Stimulated activated CD8-positive, alpha-beta memory T cell treated with anti-CD3 and anti-CD28 coated beads, Interleukin-2, amount 100 ng/mL, for 1 hour (primary cell): ENCODE measurements at places on chromosomes 7 and 10.

DNA sequence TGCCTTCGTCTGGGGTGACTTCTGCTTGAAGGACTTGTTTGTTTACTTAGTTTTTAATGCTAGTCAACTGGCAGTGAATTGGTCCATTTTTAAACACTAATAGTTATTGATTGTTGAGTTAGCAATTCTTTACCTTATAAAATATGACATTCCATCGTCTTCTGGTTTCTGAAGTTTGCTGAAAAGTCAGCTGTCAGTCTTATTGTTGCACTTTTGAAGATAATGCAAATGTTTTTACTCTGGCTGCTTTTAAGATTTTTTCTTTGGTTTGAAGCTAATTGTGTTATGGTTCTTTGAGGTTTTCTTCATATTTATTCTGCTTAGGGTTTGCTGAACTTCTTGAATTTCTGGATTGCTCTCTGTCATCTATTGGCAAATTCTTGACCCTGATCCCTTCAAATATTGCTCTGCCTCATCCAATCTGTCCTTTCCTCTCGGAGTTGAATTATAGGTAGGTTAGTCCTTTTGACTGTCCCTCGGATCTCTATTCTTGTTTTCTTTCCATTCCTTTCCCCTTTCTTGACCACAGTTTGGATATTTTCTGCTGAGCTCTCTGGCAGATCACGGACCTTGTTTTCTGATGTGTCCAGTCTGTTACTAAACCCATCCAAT lies 24.2 kb downstream of the MGMT start:
- no peak for DNase-seq

DNA sequence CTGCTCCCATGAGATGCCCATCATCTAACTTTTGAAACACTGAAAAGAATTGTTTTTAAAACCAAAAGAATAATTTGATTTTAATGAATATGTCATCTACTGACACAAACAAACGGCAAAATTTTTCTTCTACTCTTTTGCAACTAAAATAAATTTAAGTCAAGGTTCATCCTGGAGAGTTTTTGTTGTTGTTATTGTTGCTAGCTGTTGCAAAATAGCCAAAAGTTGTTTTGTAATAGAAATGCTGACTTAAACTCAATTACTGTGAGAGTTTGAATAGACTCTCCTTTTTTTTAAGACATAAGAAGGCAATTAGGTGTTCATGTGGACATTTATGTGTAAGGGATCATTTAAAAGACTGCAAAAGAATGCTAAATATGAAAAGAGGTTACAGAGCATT lies 146.0 kb upstream of the SEM1 start:
- DNase-seq, result no peak

DNA sequence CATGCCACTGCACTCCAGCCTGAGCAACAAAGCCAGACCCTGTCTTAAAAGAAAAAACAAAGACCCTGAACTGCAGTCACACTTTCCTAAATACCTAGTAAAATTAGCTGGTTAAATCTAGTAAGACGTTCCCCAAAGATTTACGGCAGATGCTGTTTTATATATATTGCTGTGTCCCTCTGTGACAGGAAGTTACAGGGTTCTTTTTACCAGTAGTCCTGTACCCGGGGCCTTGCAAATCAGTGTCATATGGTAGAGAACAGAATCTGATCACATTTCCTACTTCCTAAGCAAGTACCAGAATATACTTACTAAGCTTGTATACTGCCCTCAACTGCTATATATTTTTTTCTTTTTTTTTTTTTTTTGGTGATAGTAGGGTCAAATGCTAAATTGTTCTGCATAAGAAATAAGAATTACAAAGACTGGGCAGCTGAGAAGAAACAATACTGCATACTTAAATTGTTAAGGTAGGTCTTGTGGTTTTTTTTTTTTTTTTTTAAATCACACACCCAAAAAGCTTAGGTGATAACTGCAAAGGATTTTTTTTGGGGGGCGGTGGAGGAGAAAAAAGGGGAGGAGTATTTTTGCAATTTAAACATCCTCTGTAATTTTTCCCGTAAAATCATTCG lies 27.3 kb upstream of the KMT2E start:
- no peak for DNase-seq

GRCh38 chr10:6583447-6583846 lies 3.4 kb upstream of the PRKCQ start:
- DNase-seq, result peak; percentile 72

DNA sequence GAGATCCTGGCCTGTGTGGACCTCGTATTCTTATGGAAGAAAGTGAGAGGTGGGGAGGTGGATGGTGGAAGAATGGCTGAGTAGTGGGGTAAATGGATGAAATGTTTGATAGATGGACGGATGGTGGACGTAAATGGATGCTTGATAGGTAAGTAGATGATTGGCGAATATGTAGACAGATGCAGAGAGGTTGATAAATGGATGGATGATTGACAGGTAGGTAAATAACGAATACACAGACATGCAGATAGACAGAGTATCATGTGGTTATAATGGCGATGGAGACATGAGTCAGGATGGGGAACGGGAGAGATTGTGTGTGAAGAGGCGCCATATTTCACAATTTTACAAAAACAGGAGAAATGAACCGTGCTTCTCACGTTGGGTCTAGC lies 219.5 kb downstream of the DIP2C start:
- no peak for DNase-seq

DNA sequence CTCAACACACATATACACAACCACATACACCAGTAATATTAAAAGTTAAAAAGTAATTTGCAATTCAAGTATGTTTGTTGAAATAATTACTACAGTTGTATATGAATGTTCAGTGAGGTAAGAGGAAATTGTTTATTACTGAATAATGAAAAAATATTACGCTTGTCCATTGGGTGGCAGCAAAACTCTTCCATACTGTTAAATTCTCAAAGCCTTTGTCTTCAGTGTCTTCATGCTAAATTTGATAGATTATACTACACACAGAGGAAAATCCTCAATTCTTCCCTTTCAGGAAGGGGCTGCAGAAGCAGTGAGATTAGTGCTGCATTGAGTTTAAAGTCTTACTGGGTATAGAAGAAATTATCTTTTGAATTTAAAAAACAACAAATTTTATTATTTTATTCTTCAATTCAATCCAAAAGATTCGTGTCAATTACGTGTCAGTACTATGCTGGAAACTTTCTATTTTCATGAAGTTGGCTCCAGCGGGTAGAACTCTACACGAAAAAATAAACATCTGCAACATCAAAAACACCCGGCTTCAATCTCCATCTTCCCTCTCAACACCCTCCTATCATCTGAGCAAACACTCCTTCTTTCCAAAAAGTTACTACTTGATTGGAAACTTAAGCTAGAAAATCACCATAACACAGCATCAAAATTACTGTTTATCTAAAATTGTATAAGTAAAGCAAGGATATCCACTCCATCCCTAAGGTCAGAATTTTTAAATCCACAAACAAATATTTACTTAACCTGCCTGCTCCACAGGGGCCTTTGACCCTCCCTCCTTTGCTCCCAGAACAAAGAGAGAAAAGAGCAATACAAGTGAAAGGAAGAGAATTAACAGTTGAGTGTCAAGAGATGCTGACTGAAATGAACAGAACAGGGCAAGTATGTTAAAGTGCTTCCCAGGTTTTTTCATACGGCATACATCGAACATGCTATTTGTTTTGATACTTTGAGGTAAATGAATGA lies 37.0 kb upstream of the TES start:
- DNase-seq, result no peak

DNA sequence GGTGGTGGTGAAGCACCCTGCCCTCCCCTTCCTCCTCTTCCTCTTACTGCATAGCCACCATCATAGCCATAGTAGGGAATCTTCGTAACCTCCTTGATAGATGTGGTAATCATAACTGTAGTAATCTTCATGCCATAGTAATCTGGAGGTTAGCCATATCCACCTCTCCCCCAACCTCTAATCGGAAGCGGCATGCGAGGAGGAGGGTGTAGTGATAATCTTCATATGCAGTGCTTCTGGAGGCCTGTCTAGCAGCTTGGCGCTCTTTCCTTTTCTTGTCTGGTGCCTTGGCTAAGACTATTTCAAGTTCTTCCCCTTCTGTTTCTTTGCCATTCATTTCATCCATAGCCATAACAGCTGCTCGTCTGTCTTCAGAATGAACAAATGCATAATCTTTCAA lies 90.9 kb downstream of the MLLT10 start:
- no peak for DNase-seq

GRCh38 chr10:31940839-31941653 lies 12.4 kb upstream of the ARHGAP12 start:
- DNase-seq, result no peak

- DNase-seq, result no peak
Measured at GRCh38 chr7:44696728-44697127, 51.9 kb upstream of the ZMIZ2 start.

DNA sequence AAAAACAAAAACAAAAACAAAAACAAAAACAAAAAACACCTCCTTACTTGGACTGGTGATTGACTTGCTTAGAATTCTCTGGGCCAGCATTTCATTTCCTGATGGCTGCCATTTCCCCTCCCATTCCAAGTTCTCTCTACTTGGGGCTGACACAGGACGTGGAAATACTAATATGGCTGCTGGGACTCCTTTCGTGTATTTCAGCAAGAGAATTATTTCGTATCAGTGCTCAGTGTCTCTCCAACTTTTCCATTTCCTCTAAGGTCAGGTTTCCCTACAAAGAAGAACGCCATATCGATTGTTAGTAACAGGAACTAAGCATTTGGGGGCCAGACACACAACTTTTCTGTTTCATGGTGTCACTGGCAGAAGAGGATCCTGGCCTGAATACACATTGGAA lies 22.5 kb upstream of the VAX1 start:
- no peak for DNase-seq

- no peak for DNase-seq
Measured at GRCh38 chr7:135151132-135151531, 3.3 kb downstream of the TMEM140 start.

DNA sequence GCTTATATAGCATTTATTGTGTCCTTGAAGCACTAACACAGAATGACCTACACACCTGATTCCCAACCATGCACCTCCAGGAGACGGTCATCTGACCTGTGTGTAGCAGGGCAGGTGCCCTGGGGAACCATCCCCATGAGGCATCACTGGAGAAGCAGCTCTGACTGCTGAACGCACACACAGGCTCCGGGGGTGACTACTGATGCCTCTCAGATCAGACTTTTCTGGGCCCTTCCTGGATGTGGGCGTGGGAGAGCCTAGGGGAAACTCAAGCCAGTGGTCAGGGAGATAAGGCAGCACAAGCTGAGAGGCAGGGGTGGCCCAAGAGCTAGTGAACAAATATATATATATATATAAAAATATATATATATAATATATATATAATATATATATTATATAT lies 37.6 kb downstream of the CPXM2 start:
- no peak for DNase-seq

GRCh38 chr7:127782075-127782474 lies 130.1 kb downstream of the SND1 start:
- no peak for DNase-seq

- no peak for DNase-seq
Measured at GRCh38 chr10:94042001-94042833, 48.5 kb downstream of the PLCE1 start.

DNA sequence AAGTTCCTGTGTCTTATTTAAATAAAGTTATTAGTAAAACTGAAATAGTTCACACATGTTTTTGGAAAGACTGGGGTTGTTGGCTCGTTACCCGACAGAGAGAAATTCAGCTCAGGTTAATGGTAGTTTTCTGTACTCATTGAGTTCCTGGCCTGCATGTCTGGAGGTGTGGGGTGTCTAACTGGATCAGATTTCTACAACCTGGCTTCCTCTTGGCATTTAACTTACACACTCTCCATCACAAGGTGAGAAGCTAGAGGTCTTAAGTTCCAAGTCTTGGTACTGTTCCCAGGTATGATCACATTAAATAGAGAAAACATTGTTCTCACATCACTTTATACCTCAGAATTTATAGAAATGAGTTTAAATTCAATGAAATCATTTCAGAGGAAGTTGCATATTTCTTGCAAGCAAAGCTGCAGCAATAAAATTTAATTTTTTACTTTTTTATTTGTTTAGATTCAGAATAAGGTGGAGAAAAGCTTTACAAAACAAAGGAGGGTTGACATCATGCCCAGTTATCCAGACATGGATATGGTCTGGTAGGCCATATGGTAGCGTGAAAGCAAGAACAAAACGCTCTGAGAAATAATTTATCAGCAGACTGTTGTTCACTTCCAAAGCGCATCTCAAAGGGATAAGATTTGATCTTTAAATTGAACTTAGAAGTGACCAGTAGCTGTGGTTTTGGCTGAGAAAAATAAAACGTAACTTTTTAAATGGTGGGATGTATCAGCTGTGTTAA lies 120.6 kb downstream of the GLCCI1 start:
- no peak for DNase-seq

DNA sequence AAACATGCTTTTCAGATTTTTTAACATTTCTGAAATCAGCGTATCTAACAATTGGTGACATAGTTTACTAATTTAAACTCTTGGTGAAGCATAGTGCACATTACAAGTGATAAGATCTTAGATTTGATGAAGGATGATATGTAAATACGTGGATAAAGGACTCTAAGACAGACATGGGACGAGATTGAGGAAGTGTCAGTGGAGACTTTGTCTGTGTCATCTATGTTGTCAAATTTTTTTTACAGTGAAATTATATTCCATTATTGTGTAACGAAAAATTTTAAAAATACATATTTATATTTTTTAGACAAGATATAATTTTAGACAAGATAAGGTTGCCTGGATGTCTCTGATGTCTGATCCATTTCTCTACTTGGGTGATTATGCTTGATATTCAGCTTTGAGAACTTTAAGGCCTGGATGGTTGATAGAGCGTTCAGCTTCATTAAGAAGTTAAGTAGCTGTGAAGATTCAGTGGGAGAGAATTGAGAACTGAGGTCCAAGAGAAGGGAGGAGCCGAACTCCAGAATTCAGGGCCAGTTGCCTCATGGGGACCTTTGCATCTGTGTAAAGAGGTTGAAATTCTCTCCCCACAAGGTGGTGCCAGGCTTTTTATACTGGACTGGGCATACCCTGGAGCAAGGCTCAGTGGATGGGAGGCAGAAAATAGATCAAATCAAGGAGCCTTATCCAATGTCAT lies 62.7 kb downstream of the KAT6B start:
- no peak for DNase-seq

DNA sequence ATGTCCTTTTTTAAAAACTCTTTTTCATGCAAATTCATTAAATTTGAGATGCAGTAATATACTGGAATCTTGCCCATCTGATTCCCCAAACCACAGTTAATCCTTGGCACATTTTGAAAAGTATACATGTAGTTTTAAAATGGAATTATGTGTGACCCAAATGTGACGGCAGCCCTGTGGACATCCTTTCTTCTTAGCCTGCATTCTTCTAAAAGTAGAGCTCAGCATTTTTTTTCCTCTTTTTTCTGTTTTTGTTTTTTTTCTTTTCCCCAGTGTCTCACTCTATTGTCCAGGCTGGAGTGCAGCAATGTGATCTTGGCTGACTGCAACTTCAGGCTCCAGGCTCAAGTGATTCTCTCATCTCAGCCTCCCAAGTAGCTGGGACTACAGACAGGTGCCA lies 338.9 kb downstream of the GALNT17 start:
- no peak for DNase-seq

- DNase-seq, result no peak
Measured at GRCh38 chr7:112132051-112132694, 74.0 kb downstream of the DOCK4 start.

GRCh38 chr7:22786290-22786932 lies 36.2 kb downstream of the TOMM7 start:
- DNase-seq, result no peak

- DNase-seq, result no peak
Measured at GRCh38 chr7:92588561-92588960, 1.6 kb downstream of the FAM133B start.
